ENCODE measurements at places on chromosomes 13 and 19.

DNA sequence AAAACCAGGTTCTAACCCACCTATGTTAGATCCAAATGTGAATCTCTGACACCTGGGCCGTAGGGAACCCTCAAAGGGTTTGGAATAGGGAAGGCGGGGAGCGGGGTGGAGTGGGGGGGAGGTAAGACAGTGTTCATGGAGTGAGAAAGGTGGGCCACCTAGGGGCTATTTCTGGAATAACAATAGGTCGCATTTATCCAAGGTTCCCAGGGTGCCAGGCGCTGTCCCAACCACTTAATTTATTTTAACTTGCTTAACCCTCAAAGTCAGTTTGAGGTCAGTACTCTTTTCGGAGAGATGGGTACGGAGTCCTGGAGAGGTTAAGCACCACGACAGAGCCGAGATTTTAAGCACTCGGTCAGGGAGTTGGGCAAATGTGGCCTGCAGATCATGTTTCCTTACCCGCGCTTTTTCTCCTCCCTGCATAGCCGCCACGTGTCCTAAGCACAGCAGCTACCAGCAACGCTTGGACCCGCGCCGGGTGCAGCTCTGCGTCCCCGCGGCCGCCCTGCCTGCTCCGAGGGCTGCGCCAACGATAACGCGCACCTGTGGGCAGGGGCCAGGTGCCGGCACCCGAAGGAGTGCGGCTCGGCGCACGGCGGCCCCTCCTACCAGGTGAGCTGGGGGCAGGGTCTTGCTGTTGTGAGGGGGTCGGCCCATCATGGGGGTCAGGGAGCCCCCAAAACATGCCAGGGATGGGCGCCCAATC is 25.0 kb upstream of the FXYD3 start:
- no peak for DNase-seq

DNA sequence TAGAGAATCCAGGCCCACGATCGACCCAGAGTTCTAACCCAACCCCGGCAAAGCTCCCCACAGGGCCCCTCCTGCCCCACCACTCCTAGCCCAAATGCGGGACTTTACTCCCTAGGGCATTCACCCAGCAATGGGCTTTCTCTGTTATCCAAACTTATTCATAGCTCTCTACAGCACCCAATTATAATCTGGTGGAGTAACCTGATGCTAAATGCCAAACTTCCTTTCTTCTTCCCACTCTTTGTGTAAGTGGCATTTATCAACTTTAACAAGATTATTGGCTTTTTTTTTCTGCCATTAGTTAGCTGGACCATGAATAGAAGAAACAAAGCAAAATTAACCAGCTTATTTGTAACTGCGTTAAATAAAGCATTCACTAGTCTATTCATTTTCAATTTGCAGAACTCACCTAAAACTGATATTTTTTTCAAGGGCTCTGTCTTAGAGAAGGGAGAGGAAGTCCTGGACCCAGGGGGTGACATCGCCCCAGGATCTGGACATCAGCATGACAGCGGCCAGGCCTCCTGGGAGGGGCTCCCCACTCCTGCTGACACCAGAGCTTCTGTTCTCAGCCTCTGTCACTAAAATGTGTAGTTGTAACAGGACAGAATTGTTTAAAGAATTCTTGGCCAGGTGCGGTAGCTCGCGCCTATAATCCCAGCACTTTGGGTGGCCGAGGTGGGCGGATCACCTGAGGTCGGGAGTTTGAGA is 1.5 kb downstream of the FAM124A start:
- no peak for DNase-seq

- no peak for DNase-seq
Measured at GRCh38 chr19:36116344-36116637, 1.0 kb downstream of the TBCB start.

DNA sequence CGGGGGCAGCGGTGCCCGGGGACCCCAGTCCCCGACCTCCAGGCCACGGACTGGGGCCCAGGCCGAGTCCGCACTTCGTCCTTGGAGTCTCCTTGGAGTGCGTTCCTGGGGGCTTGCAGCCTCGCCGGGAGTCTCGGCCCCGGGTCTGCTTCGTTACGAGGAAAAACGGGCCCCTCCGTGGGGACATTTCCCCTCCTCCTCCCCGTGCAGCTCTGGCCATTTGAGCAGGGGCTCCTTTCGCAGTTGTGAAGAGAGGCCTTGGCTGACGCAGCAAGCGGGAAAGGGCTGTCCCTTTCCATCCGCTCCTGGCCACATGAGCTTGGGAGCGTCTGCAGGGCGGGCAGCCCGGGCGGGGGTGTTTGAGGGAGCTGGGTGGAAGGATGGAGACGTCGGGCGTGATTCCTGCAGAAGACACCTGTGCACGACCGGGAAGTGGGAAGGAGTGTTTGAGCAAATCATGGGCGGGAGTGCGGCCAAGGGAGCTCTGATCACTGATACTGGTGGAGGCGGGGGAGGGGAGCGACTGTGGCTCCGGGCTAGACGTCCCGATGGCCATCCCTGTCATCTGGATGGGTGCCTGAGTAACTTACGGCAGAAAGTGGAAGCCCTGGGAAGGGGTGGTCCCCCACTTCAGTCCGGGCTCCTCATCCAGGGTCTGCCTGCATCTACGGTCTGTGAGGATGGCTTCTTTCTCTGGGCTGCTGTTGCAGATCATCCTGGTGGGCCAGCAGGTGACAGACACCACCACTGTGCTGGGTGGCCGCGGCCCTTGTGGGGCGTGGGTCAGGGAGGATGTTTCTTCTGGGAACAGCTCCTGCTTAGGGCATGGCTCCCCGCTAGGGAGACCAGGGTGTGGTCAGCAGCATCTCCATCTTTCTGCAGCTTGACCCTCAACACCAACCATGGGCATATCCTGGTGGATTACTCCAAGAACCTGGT is 736 bp downstream of the GPI start:
- no peak for DNase-seq

GRCh38 chr19:13012690-13013608 is 17.7 kb downstream of the NFIX start:
- no peak for DNase-seq

DNA sequence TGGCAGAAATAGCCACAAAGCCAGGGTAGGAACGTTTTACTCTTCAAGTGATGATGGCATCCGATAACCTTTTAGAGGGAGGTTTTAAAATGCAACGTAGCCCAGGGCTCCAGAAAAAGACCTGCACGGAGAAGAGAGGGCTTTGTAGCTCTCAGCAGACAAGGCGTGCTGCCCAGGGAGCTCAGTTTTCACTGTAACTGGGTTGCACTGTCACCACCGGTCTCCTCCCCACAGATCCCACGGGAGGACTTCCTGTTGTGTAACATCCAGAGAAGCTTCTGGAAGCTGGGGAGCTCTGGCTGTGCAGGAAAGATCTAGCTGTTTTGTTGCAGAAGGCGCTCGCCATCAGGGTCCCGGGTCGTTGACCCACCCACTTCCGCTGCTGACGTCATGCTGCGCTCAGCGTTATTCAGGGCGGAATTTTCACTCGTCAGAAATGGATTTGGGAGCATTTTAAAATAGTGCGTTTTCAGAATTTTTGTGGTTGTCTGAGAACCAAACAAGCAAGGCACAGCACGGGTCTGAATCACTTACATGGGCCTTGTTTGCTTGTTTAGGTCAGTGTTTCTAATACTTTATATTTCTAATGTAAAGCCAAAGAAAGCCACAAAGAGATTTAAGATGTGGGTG is 50.8 kb downstream of the ATP11A start:
- no peak for DNase-seq

- no peak for DNase-seq
Measured at GRCh38 chr13:42575938-42576337, 2.0 kb downstream of the TNFSF11 start.

- no peak for DNase-seq
Measured at GRCh38 chr13:60662595-60662994, 265.6 kb downstream of the TDRD3 start.

DNA sequence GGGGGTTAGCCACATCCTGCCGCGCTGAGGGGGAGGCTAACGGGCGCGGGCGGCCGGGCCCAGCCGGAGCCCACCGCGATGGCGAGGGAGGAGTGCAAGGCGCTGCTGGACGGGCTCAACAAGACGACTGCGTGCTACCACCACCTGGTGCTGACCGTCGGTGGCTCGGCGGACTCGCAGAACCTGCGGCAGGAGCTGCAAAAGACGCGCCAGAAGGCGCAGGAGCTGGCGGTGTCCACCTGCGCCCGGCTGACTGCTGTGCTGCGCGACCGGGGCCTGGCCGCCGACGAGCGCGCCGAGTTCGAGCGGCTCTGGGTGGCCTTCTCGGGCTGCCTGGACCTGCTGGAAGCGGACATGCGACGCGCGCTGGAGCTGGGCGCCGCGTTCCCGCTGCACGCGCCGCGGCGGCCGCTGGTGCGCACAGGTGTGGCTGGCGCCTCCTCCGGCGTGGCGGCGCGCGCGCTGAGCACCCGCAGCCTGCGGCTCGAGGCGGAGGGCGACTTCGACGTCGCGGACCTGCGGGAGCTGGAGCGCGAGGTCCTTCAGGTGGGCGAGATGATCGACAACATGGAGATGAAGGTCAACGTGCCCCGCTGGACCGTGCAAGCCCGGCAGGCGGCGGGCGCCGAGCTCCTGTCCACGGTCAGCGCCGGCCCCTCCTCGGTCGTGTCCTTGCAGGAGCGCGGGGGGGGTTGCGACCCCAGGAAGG is 692 bp downstream of the RGS9BP start:
- no peak for DNase-seq

DNA sequence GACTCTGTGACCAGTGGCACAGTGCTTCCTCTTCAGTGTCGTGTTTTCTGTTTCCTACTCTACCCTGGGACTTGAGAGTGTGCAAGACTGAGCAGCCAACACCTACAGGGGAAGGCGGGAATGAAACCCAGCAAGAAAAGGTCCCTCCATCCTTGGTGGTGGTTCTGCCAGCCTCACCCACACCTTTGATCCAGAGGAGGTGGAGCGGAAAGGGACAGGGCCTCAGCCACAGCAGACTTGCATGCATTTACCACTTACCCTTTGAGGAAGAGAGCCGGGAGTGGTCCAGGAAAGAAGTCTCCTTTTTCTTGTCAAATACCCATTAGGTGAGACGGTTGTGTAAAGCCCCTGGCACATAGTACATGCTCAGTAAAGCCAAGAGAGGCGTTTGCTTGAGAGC is 164.8 kb upstream of the ZNF536 start:
- DNase-seq, result no peak

GRCh38 chr13:91168386-91168711 is 179.1 kb upstream of the MIR17HG start:
- no peak for DNase-seq

GRCh38 chr13:73039201-73040108 is 19.4 kb upstream of the KLF5 start:
- no peak for DNase-seq

GRCh38 chr13:68176475-68176874 is 946.3 kb upstream of the PCDH9 start:
- DNase-seq, result no peak

- DNase-seq, result no peak
Measured at GRCh38 chr19:46063201-46063600, 22.4 kb upstream of the IGFL4 start.

GRCh38 chr19:48424694-48425219 is 21.0 kb upstream of the GRWD1 start:
- DNase-seq, result no peak

DNA sequence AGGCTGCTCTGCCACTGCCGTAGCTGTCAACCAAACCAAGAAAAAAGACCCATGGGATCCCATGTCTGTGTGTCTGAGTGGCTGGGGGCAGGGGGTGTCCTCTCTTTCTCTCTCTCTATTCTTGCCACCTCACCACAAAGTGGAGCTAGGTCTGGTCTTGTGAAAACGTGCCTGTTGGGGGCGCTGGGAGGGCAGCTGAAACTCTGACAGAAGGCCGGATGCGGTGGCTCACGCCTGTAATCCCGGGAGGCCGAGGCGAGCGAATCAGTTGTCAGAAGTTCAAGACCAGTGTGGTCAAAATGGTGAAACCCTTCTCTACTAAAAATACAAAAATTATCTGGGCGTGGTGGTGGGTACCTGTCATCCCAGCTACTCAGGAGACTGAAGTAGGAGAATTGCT is 29.2 kb downstream of the ZNF146 start:
- no peak for DNase-seq

DNA sequence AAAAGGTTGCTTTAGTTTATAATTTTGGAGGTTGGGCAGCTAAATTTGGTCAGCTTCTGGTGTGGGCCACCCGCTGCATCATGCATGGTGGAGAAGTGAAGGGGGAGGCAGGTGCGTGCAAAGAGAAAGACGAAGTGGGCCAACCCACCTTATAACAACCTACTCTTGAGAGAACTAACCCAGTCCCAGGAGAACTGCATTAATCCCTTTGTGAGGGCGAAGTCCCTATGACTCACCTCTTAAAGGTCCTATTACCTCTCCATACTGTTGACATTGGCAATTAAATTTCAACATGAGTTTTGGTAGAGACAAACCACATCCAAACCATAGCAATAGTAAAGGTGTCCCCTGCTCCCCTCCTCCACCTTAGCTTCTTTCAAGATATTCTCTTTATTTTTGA is 7.7 kb upstream of the FGF9 start:
- no peak for DNase-seq

GRCh38 chr13:23516190-23516589 is 54.0 kb upstream of the TNFRSF19 start:
- DNase-seq, result no peak

- DNase-seq, result no peak
Measured at GRCh38 chr19:47407417-47407774, 11.9 kb downstream of the MEIS3 start.

- DNase-seq, result no peak
Measured at GRCh38 chr19:50384685-50385535, 763 bp downstream of the POLD1 start.

Measured in stimulated activated CD4-positive, alpha-beta T cell treated with anti-CD3 and anti-CD28 coated beads, TNF-alpha, amount 100 ng/mL, for 4 hours (primary cell).